Stimulated activated CD4-positive, alpha-beta T cell treated with anti-CD3 and anti-CD28 coated beads, Interleukin-15, amount 100 ng/mL, for 24 hours (primary cell): ENCODE measurements at places on chromosomes 7 and 10.
A peak's percentile ranks its signal among the peaks of the same experiment; 100 is the strongest.

DNA sequence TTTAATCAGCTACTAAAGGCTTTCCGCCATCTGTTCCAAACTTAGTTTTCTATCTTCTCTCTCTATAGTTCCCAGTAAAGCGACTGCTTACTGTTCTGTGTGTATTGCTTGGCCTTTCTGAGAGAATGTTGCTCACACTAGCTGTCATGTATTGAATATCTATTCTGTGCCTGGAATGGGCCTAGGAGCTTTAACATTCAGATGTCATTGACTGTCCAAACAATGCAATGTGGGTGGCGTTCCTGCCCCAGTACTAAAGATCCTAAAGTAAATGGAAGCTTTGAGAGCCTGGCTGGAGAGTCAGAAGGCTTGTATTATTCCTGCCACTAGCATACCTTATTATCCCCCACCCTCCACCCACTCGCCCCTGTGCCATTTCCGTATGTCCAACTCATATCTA lies 163.5 kb downstream of the SDHAF3 start:
- no peak for DNase-seq

GRCh38 chr7:142030848-142031247 lies 35.2 kb downstream of the MGAM start:
- DNase-seq = no peak

- no peak for DNase-seq
Measured at GRCh38 chr10:71646592-71647292, 72.8 kb downstream of the C10orf105 start.

DNA sequence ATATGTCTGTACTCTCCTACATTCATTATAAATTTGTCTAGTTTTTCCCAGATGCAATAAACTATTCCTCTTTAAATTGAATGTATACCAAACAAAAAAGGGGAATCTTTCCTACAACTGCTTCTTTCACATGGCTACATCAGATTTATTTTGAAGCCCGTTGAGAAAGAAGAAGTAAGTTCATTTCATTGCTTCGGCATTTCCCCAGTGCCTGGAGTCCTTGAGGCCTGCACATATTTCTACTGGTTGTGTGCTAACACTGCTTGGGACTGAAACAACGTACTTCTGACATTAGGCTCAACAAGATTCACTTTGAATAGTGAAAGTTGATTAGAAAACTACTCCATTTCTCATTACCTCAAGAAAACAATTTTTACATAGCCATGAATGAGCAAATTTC lies 201.7 kb downstream of the PHF14 start:
- no peak for DNase-seq

GRCh38 chr10:25756784-25757183 lies 177.2 kb upstream of the MYO3A start:
- no peak for DNase-seq

- peak; percentile 84 for DNase-seq
Measured at GRCh38 chr10:118698421-118698820, 56.3 kb downstream of the CACUL1 start.

DNA sequence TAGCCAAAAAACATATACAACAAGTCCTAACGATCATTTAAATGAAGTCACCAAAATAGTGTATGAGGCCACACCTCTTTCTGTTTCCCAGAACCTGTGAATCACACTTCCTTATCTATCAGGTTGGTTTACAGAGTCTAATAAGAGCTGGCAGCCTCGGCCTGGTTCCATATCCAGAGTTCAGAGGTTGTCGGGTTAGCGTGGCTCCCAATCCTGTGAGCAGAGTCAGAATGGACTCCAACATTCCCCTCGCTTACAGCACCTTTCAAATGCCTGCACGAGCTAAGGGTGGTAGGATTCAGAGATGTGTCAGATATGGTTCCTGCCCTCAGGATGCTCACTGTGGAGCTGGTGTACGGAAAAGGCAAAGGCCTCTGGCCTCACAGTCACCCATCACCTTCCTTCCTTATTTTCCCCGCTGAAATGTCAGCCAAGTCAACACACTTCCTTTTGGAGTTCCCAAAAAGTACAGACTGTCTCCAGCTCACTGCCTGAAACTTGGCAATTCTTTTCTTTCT lies 6.0 kb downstream of the IL15RA start:
- peak; percentile 38 for DNase-seq

DNA sequence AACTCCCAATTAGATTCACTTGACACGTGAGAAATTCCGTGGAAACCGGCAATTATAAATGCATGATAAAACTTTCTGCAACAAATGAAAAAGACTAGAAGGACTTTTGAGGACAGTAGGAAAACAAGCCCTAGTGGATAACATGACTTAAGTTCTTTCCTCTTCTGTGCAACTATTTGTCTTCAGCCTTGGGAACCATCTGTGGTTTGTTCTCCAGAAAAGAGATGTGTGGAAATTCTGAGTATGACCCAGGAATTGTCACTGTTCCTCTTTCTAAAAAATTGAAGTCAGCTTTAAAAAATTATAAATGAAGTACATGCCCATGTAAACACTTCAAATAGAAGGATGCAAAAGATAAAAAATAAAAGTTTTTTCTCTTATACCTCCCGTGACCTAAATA lies 128.6 kb upstream of the SVIL start:
- no peak for DNase-seq
